Fibroblast of skin of back (primary cell): ENCODE measurements at places on chromosomes 11 and 22.

GRCh38 chr11:2846056-2846455 lies 39.5 kb downstream of the CDKN1C start:
- DNase-seq, result no peak

DNA sequence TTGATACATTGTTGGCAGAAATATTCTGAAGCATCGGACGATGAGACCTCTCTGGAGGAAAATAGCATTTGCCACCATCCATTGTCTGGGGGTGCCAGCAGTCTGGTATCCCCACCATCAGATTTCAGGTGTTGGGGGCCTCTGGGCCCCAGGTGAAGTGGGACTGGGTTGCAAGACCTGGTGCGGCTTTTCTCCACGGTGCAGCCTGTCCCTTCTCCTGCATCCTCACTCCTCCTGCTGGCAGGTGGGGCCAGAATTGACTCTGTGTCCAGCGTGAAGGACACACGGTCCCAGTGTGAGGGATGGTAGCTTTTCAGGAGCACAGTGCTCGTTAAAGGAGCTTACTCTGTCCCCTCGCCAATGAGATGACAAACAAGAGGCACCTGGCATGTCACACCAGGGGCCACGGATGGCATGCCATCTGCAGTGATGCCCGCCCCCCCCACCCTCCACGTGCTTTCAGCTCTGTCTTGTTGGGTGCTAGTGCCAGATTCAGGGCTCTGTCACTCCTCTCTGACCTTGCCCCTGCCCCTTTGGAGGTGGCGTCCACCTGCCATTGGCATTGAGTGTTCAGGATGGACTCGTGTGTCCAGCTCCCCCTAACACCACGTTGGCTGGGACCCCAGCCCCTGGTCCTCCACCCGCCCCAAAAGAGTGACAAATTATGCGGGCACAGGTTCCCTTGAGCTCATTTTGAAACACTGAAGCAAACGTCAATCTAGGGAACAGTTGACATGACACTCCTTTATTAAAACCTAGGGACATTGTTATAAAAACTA lies 62.4 kb downstream of the PARVG start:
- no peak for DNase-seq

GRCh38 chr11:6201481-6201880 lies 2.5 kb downstream of the OR52W1 start:
- DNase-seq, result no peak

DNA sequence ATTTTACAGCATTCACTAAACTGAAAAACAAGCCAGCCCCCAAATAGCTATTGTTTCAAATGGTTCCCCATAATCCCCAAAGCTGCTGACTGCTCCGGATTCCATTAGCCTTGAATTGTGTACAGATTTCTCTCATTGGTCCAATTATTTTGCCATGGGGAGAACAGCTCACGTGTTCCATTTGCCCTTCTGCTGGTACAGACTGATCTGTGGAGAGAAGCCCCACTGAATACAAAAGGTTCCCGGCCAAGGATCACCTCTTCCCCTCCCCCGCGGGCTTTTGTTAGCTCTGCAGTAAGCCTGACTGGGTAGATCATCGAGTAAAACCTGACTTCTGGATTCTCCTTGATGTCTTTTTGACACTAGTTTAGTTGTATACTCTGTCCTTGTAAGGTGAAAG lies 9.1 kb upstream of the MAPK8IP1 start:
- no peak for DNase-seq

DNA sequence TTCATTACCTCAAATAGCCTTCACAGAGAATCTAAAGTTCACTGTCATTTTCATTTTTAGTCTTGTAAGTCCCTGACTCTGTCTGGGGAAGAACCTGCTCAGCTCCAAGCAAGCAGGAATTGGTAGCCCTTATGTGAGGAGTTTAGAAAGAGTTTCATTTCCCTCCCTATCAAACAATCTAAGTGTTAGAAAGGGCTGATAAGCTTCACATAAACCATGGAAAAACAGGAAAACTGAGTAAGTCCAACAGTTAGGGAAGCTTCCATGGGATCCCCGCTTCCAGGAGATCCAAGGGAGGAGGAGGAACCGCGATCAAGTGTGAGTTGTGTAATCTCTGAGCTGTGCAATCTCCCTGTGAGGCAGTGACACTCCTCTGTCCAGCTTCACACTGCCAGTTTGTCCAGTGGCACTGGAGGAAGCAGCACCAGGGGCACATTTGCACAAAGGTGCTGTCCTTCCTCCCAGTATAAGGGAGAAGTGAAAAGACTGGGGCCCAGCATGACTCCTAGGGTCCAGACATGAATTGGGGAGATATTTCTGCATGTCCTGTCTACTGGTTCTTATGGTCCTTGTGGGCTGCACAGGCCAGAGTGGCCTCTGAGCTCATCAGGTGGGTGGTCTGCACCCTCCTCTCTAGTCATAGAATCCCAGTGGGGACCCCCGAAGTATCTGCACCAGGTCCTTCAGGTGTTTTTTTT lies 4.3 kb downstream of the PRAME start:
- no peak for DNase-seq

- no peak for DNase-seq
These were observed 488.1 kb downstream of the NTM start for GRCh38 chr11:131858505-131858904.

- DNase-seq, result no peak
These were observed 53.5 kb downstream of the OTOG start for GRCh38 chr11:17600316-17601255.

DNA sequence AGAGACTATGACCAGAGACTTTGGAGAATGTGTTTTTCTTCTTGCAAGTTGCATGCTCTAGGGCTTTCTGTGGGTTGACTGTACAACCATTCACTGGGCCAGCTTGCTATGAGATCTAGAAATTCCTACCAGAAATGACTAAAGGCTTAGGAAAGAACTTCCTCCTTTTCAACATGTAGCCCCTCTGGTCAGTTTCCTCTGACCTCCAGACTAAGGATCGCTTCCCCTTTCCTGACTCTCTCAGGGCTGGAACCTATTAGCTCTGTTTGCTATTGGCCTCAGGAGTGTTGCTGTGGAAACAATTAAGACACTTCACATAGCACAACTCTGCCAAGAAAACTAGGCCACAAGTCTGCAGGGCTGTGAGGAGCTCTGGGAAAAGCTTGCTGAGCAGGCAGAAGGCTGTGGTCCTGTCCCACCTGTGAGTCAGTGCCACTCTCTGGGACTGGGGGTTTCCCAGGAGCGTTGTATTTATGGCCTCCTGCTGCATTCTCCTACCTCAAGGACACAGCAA lies 10.7 kb downstream of the CRY2 start:
- DNase-seq, result peak; percentile 72

- DNase-seq, result peak; percentile 9
These were observed 745 bp downstream of the NCAM1 start for GRCh38 chr11:112961751-112962578.
